ENCODE measurements at places on chromosomes 13 and 19. TPM values are rescaled to one million over a fixed set of nuclear protein-coding genes. Genes with fewer than 3 reads are reported as not detected.

OR4F17 gene
- not detected for polyA plus RNA-seq

- no peak overlapping the region for H3K27ac ChIP-seq
- no peak for DNase-seq
- no peaks in the 10 kb centered on the region for H3K4me1 ChIP-seq
- no peaks in the 10 kb centered on the region for H3K27me3 ChIP-seq
- no peak overlapping the region for H3K4me3 ChIP-seq
- H3K36me3 ChIP-seq, result no peaks in the 10 kb centered on the region
Observed at GRCh38 chr13:108322206-108322824, 52.8 kb downstream of the TNFSF13B start.

- DNase-seq, result no peak
- H3K36me3 ChIP-seq, result no peaks in the 10 kb centered on the region
- no peak overlapping the region for H3K27ac ChIP-seq
- peaks cover 4% of the 10 kb centered on the region for H3K4me1 ChIP-seq
- H3K27me3 ChIP-seq, result no peaks in the 10 kb centered on the region
- H3K4me3 ChIP-seq, result no peak overlapping the region
Observed at GRCh38 chr19:35534803-35535480, 1.7 kb downstream of the GAPDHS start.

DNA sequence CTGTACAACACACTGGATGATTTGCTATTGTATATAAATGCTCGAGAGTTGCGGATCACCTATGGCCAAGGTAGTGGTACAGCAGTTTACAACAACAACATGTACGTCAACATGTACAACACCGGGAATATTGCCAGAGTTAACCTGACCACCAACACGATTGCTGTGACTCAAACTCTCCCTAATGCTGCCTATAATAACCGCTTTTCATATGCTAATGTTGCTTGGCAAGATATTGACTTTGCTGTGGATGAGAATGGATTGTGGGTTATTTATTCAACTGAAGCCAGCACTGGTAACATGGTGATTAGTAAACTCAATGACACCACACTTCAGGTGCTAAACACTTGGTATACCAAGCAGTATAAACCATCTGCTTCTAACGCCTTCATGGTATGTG lies 21.5 kb downstream of the OLFM4 start:
- H3K27ac ChIP-seq, result no peak overlapping the region
- no peaks in the 10 kb centered on the region for H3K4me1 ChIP-seq
- no peak overlapping the region for H3K4me3 ChIP-seq
- H3K27me3 ChIP-seq, result no peaks in the 10 kb centered on the region
- no peak for DNase-seq
- H3K36me3 ChIP-seq, result no peaks in the 10 kb centered on the region

DNA sequence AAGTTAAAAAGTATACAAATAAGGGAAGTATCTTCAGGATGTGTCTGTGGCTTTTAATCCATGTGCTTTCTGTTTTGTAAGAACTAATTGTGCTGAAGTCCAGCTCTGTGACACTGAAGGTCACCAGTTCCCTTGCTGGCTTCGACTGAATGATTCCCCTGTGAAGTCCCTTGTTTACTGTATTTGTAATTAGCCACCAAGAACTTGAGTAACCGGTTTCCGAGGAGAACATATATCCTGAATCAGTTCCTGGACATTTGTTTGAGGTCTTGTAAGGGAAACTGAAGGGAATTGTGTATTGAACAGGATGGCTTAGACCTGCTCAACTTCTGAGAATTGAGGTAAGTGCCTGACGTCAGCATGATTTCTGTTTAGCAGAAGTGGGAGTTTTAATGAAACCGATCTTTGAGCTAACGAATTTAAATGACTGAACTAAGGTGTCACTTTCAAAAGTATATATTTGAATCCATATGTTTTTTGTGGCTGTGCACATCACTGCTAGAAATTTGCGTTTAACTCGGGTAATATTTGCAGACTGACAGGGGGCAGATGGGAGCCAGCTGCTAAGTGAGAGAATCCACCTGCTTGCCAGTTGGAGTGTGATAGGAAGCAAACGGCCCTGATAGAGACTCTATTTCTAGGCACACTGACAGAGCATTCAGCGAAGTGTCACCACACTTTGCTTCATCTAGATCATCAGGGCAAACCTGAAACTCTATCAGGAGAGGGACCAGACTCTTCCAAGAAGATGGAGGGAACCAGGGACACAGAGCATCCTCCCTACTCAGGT lies 530.0 kb downstream of the RFC3 start:
- no peak for DNase-seq
- no peaks in the 10 kb centered on the region for H3K36me3 ChIP-seq
- H3K4me1 ChIP-seq, result no peaks in the 10 kb centered on the region
- H3K27ac ChIP-seq, result no peak overlapping the region

Measured in ovary (tissue), 10 donors.